ENCODE measurements at places on chromosomes 4 and X.

- DNase-seq = peak; percentile 93
Observed at GRCh38 chr4:8538703-8539567, 41.3 kb upstream of the GPR78 start.

- DNase-seq = no peak
Observed at GRCh38 chr4:48324281-48324680, 17.0 kb upstream of the SLAIN2 start.

DNA sequence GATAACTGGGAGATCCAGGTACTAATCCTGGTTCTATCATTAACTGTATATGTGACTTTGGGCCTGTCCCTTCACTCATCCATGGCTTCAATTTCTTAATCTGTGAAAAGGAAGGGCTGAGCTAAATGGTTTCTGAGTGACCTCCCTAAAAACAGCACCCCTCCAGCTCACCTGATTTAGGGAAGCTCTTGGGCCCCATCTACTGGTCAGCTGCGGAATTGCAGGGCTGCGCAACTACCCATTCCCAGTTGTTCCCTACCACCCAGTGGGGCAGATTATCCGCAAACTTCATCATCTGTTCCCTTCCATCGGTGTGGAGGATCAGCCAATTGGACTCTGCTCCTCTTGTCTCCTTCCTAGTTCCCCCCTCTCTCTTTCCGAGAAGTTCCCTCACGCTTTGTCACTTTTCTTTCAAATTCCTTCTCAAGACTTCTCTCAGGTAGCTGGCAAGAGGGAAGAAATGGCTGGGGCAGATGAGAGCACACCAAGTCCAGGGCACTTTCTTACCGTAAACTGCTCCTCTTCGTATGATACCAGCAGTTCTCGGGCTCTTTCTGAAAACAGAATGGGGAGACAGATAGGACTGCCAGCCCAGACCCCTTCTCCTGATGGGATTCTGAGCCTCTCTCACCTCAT, 5.8 kb downstream of the LAS1L start:
- DNase-seq = peak; percentile 44

DNA sequence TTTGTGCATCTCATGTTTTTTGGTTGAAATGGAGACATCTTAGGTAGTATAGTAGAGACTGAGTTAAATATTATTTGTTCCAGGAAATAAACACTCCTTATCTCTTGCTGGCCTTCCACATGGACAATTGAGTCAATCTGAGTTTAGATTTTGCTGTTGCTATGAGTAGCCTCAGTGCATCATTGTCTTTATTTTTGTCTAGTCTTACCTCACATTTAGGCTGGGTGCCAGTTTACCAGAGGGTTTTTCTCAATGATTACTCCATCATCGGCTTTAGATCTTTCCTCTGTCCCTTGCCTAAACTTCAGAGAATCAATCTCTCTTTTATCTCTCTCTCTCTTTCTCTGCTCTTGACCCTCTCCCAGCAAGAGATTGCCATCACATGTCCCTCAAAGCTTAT, 73.6 kb downstream of the GABRB1 start:
- no peak for DNase-seq

- no peak for DNase-seq
Observed at GRCh38 chr4:119748853-119749252, 120.2 kb upstream of the PDE5A start.

GRCh38 chr4:37132975-37133360, 111.6 kb upstream of the NWD2 start:
- no peak for DNase-seq

GRCh38 chrX:75301060-75301459, 27.2 kb downstream of the UPRT start:
- DNase-seq = no peak

GRCh38 chr4:12399781-12400180, 971.1 kb upstream of the HS3ST1 start:
- DNase-seq = peak; percentile 40

GRCh38 chr4:73917081-73917501, 47.9 kb downstream of the CXCL1 start:
- peak; percentile 7 for DNase-seq

DNA sequence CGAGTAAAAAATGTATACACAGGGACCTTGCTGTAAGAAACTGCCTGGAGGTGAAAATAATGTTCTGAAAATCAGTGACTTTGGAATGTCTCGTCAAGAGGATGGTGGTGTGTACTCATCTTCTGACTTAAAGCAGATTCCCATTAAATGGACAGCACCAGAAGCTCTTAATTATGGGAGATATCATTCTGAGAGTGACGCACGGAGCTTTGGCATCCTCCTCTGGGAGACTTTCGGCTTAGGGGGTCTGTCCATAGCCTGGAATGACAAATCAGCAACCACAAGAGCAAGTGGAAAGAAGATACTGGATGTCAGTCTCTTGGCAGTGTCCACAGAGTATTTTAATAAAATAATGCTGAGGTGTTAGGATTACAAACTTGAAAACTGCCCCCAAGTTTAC, 129.4 kb downstream of the THOC2 start:
- no peak for DNase-seq

DNA sequence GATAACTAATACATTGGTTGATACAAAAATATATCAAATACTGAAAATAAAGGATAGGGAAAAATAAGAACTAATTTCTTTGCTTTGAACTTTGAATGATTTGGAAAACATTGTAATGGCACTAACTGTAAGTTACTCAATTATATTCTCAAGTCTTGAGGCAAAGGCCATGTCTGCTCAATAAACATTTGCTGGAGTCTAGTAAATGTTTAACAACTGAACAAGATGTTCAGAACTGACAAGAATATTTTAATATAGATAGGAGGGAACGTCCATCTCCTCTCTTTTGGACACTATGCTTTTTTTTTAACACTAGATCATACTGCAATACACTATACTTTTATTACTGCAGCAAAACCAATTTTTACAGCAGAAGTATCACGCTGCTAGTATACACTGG, 76.2 kb downstream of the PRSS12 start:
- DNase-seq = no peak

- DNase-seq = no peak
Observed at GRCh38 chr4:112859456-112860184, 189.8 kb upstream of the ANK2 start.

GRCh38 chr4:37725718-37726117, 39.5 kb upstream of the RELL1 start:
- DNase-seq = no peak

DNA sequence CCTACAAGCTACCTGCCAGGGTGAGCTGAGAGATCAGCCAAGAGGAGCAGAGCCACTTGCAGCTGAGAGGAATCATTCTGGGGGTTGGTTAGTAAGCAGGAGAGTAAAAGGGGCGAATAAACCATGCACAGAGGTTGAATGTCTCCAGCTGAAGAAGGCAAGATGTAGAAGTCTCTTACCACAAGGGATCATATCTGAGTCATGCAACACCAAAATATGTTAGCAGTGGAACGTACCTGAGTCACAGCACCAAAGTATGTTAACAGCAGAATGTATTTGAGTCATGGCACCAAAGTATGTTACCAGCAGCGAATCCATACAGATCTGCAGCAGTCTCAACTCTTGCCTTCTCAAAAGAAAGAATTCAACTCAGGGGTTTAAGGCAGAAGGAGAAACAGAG, 29.9 kb downstream of the C4orf51 start:
- DNase-seq = peak; percentile 82

DNA sequence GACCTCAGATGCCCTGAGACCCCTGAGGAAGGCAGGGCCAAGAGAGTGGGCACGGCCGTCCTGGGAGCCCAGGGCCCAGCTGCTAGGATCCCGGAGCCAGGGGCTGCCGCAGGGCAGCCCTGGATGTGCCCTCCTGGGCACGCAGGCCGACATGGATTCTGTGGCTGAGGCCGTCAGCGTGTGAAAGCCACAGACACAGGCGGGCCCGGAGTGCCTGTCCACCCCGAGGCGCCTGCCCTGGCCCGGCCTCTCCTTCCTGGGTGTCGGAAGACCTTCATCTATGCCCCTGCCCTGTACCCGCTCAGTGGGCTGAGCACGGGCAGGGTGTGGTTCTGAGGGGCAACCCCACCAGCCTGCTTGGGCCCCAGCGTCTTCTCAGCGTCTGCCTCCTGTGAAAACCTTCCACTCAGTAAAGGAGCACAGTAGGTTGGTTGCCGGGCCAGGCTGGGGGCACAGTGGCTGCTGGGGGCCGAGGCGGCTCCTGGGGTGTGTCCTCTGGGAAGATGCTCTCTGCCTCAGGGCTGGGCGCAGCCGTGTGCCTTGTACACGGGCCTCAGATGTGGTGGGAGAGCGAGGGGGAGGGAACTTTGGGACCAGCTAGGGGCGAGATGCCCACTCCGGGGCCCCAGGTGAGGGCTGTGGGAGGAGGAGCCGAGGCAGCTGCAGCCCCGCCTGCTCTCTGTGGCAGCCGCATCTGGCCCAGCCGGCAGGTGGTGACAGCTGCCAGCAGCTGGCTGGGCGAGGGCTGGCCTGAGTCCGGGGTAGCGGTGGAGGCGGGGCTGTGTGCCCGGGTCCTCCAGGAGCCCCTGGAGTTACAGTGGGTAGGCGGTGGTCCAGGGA, 20.8 kb downstream of the FGFRL1 start:
- no peak for DNase-seq

DNA sequence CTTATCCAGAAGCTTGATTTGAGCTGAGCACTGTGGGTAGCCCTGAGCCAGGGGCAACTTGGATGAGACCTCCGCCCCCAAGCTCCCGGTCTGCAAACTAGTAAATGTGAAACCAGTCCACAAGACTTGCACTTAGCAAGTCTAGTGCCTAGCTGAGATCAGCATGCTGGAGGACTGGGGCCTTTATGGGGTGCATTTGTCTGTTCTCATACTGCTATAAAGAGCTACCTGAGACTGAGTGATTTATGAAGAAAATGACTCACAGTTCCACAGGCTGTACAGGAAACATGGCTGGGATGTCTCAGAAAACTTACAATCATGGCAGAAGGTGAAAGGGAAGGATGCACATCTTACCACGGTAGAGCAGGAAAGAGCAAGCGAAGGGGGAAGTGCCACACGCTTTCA, 42.1 kb upstream of the HOPX start:
- no peak for DNase-seq

DNA sequence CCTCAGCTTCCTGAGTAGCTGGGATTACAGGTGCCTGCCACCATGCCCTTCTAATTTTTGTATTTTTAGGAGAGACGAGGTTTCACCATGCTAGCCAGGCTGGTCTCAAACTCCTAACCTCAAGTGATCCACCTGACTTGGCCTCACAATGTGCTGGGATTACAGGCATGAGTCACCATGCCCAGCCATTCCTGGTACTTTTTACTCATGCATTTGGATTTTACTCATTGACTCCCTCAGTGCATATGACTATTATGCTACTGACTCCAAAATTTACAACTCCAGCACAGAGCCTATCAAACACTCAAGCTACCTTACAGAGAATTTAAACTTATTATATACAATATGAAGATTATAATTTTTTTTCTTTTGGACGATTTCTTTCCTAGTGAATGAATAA, 199.9 kb downstream of the CXXC4 start:
- peak; percentile 35 for DNase-seq

DNA sequence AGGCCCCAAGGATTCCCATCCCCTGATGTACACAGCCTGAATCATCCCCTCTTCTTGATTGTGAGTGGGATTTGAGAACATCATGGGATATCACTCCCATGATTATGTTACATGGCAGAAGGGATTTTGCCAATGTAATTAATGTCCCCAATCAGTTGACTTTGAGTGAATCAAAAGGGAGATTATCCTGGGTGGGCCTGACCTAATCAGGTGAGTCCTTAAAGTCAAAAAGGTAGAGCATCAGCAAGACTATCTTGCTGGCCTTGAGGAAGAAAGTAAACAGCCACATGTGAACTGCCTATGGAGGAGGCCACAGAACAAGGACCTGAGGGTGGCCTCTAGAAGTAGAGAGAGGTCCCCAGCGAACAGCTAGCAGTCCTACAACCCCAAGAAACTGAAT, 203.1 kb upstream of the ATP6AP2 start:
- no peak for DNase-seq

DNA sequence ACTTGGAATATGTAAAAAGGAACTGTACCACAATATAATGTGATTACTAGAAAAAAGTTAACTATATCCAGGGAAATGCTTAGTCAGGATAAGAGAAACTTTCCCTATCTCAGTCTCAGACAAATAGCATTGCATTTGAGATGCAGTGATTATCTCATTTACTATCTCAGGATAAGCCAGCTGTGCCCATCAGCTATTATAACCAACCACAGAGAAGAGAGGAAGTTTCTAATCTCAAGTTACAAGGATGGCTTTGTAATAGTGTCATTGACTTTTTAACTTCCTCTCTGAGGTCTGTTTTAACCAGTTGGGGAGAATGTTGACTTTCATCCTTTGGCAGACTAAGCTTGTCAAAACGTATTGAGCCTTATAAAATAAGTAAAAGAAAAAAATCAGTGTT, 56.5 kb downstream of the SNX25 start:
- DNase-seq = no peak

DNA sequence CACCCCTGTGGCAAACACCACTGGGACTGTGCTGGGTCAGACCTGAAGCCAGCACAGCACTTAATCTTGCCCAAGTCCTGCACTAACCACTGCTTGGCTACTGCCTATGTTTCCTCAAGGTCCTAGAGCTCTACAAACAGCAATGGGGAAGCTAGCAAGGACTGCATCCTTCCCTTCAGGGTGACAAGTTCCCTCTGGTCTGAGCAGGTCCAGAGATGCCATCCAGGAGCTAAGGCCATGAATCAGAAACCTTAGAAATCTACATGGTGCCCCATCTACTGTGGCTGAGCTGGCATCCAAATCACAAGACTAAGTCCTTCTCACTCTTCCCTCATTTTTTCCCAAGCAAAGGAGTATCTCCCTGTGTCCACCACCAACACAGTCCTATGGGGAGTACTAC, 239.7 kb upstream of the UGT8 start:
- no peak for DNase-seq

- DNase-seq = no peak
Observed at GRCh38 chr4:165634766-165635165, 238.3 kb upstream of the TLL1 start.

- DNase-seq = peak; percentile 36
Observed at GRCh38 chr4:184237612-184238011, 19.9 kb upstream of the ENPP6 start.

DNA sequence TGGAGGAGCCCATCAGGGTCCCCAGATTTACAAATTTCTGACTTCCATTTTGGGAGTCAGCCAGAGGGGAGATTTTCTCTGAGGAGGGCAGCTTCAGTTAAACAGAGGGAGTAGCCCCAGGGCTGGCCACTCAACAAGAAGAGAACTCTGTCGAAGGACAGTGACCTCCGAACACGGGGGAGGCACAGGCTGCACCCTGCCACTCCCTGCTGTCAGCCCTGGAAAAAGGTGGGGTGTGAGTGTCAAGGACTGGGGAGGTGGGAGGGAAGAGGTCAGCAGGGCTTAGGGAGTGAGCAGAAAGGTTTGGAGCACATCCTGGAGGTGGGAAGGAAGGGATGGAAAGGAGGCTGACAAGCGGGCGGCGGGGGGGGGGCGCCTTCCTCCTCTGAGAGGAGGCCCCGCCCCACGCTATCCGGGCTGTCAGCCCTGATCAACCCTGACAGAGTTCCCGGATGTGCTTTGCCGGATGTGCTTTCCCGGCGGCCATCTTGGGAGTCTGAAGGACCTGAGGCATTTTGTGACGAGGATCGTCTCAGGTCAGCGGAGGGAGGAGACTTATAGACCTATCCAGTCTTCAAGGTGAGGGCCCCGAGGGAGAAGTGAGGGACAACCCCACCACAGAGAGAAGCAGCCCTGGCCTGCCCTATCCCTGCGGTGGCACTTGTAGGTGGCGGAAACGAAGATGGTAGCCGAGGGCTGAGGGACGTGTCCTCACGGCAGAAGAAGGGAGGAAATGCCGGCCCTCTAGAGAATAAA, at the start of gene MAGEC1:
Gene MAGEC1 (plus strand): TSS at position 495 of the 756 bp plus-strand sequence. CDS start 1,179 bp downstream, outside the sequence.
- DNase-seq = no peak

- DNase-seq = no peak
Observed at GRCh38 chr4:61380865-61381264, 180.7 kb downstream of the ADGRL3 start.

Measured in RKO (cell line).